ENCODE measurements at places on chromosomes 6 and 20.

DNA sequence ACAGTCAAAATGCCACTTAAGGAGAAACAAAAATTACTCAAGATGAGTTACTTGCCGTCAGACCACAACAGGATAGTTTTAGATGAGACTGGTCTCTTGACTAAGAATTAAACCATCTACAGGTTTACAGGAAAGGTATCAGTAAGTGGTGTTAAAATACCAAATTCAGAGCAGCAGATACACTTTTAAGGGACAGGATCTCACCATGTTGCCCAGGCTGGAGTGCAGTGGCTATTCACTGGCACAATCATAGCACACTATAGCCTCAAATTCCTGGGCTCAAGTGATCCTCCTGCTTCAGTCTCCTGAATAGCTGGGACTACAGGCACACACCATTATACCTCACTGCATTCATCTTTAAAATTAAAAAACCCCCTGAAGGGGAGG, 4.7 kb downstream of the MCCD1 start:
- DNase-seq = no peak

GRCh38 chr20:3871550-3872265, 17.5 kb upstream of the PANK2 start:
- no peak for DNase-seq

DNA sequence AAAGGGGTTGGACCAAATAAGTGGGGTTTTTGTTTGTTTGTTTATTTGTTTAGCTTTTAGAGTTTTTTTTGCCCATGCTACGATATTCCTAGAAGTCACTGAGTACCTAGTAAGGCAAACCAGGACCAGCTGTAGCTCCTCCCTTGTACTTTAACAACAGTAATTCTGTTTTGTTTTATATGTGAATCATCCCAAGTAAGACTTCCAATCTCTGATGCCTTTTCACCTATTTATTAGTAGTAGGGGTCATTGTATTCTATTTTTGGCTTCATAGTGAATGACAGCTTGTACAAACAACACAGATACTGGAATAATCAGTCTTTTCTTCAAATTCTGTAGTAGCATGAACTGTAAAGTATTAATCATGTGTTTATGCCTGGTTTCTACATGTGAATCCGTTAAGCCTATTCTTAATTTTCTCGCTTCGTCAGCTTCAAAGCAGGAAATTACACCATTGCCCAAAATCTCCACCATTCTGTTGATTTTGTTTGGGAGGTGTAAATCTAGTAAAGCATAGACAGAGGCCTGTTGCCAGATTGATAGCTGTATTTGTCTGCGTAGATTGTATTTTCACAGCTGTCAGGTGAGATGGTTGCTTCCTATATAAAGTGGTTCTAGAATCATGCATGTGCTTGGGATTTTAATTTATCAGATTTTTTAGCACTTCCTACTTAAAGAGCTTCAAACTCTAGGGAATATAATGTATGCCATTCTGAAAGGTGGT, 151.5 kb upstream of the FLRT3 start:
- DNase-seq = no peak

- DNase-seq = peak; percentile 74
Observed at GRCh38 chr20:58481481-58482021, 33.6 kb downstream of the APCDD1L start.

DNA sequence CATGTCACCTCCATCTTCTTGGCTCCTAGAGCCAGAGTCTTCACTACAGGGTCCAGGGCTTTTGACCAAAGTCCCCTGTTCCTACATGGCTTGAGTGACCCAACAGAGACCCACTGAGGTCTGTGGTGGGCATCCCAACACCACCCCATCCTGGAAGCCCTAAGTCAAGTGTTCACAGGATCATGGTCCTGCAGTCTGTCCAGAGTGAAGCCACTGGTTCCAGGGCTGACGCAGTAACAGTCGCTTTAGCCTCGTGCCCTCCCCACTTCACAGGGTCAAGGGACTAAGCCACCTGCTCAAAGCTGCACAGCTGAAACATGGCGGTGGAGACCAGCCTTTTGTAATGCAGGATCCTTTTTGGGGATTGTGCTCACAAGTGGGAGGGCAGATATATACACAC, 133.9 kb downstream of the JPH2 start:
- DNase-seq = no peak

GRCh38 chr6:119880840-119881239, 531.3 kb upstream of the MAN1A1 start:
- no peak for DNase-seq

DNA sequence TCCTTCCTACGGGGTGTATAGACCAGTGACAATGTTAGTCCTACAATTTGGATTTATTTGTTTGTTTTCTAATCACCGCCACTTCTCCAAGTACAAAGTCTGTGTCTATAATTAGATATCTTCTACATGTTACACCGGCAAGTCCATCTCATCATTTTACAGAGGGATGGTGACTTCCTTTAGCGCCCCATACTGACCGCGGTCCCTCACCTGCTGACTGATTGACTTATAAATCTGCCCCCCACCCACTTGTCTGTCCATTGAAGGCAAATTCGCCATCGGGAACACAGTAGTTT, 8.9 kb upstream of the NR2E1 start:
- DNase-seq = no peak

GRCh38 chr20:1108437-1108920, 9.9 kb upstream of the PSMF1 start:
- peak; percentile 71 for DNase-seq

DNA sequence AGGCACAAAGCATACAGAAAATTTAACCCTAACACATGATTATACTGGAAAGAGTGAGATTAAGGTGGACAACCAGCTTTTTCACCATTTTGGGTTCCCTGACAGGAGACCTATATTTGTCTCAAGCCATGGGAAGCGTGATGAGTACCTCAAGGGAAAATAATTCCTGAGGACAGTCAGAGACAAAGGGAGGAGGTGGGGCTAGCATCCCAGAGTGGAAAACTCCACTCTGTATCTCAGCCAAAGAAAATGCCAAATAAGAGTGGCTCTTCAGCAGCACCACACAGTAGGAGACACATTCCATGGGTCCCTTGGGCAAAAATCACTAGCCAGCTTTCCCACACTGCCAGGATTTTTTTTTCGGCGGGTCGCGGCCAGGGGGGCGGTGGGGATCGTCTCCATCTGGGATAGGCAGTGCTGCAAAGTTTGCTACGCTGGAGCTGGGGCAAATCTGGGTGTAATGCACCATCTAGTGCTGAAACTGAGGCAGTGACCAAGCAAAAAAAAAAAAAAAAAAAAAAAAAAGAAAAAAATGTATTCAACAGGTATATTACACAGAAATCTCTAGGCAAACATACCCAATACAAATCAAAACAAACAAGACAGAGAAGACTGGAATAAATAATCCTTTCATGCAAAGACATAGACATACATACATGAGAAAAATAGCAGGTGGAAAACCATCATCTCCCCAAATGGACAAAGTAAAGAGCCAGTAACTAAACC, 77.3 kb upstream of the SLC35F1 start:
- no peak for DNase-seq

- no peak for DNase-seq
Observed at GRCh38 chr6:168052291-168052891, 26.6 kb downstream of the FRMD1 start.

DNA sequence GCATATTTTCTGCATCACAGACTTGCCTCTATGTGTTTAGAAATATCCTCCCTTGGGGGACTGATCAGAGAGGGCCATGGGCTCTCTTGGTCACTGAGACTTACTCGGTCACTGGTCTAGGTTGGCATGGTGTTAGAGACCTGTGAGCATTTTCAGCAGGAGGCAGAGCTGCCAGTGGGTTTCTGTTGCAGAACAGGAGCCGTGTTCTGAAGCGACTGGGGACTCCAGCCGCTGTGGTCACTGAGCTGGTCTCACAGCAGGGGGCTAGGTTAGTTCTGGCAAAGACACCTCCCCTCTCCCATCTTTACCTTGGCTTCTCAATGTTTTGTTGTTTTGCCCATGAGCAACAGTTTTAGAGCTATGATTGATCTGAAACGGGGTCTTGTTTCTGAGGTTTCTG, 8.7 kb downstream of the TMEM181 start:
- DNase-seq = no peak

- DNase-seq = no peak
Observed at GRCh38 chr6:61755739-61756138, 530.3 kb downstream of the KHDRBS2 start.

DNA sequence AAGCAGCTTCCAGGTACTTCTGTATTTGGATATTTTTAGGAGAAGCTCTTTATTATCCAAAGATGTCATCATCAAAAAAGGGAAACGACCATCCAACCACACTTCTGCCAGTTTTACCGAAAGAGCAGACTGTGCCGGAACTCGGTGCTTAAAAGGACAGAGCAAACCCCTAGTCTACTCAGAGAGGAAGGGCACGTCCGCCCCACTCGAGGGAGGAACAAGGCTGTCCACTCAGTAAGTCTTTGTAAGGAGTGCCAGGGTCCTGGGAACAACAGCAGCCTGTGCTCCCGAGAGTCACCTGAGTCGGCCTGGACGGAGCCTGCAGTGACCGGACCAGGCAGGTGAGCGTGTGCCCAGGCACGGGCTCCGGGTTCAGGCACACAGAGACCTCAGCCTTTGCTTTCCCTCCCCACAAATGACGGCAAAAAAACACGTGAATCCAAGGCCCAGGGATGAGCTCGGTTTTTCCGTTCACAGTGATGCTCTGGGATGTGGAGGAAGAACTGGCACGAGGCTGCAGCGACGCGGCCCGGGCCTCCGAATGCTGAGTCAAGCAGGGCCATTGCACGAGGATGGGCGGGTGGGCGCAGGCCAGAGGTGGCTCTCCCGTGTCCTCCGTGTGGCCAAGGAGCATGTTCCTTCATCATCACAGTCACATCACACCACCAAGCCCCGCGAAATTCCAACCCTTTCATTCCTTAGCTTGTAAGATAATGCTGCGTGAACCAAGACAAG, 17.4 kb upstream of the SLCO4A1 start:
- DNase-seq = no peak

- no peak for DNase-seq
Observed at GRCh38 chr6:21271428-21272155, 322.0 kb upstream of the SOX4 start.

DNA sequence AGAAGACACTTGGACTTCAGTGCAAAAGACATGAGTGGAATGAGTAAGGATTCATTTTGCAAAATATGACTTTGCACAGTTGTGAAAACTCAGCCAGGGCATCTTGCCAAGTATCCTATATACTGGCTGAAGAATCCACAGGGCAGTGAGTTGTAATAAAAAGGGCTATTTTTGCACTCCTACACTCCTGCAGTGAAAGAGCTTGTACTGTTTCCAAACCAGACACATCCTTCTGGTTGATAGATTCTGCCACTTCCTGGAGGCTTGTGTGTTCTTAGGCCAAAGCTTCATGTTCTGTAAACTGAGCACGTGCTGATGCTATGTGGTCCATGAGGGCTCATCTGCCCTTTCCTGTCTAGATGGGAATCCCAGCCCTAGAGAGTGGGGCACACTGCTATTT, 34.9 kb downstream of the GMPR start:
- DNase-seq = no peak

- no peak for DNase-seq
Observed at GRCh38 chr6:43311666-43312065, 3.0 kb upstream of the CRIP3 start.

DNA sequence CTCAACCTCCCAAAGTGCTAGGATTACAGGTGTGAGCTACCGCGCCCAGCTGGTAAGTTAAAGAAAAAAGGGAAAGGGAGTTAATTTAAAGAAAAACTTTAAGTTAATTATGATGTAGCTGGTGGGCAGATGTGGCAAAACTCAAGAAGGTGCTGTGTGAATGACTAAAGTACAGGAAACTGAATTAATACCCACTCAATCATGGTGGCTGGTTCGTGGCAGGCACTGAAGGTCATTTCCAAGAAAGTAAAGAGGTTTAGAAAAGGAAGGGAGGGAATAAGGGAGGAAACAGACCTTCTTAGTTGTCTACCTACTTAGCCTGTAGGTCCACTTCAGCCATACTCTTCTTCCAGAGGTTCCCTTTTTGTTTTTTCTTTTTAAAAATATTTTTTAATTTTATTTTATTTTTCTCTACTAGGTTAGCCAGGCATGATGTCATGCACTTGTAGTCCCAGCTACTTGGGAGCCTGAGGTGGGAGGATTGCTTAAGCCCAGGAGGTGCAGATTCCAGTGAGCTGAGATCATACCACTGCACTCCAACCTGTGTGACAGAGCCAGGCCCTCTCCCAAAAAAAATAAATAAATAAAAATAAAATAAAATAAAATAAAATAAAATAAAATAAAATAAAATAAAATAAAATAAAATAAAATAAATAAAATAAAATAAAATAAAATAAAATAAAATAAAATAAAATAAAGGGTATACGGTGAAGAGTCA, 11.9 kb upstream of the TGM3 start:
- no peak for DNase-seq

Measured in activated T-cell treated with anti-CD3 and anti-CD28 coated beads, Interleukin-2, amount 50 U/mL, for 48 hours (primary cell).